GM18507 (cell line): ENCODE measurements at places on chromosomes 2 and 18.

GRCh38 chr18:59818769-59819168 lies 81.0 kb upstream of the PMAIP1 start:
- no peak for DNase-seq

DNA sequence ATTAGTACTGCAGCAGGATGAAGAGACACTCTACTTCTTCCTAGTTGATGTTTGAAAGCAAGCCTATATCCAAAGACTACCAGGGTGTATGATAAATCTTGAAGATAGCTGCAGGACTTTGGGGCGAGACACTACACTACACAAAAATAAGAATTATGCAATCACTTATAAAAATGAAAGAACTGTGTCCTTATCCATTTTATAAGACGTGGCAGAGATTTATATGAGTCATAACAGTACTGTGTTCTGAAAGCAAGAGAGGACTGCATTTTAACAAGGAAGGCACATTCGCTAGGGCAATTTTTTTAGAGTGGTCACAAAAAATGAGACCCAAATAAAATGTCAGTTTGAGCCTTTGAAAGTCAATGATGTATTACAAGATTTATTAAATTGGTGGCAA lies 617.0 kb upstream of the LINC00305 start:
- DNase-seq: no peak

GRCh38 chr2:199975273-199975895 lies 20.0 kb downstream of the MAIP1 start:
- DNase-seq: no peak

DNA sequence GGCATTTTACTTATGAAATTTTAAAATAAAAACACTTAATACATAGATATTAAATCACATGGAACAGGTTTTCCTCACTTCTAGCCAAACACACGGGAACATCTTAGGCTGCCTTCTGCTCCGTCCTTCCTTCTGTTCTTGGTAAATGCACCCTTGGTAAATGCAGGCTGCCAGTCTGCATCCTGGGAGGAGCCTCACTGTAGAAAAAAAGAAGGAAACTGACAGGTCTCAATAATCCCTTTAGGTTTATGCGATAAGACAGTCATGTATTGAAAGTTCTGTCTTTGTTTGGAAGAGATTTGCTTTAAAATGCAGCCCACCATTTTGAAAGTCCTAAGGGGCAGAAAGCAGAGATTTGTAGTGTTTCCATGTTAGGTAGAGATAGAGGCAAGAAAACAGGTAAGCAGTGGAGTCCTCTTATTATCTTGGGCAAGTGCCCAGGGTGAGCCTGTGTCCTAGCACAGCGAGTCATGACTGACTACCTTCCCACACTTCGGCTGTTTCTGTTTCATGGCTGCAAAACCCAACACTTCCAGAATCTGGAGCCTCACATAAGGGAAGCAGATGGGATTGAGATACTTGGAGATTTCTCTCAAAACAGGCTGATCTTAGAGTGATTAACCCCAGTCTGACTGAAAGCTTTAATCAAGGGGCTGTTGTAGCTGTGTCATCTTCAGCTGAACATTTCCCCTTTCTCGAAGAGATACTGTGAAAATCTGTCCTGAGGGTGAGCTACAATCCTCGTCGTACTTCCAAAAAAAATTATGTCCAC lies 131.4 kb upstream of the MAP3K20 start:
- no peak for DNase-seq

DNA sequence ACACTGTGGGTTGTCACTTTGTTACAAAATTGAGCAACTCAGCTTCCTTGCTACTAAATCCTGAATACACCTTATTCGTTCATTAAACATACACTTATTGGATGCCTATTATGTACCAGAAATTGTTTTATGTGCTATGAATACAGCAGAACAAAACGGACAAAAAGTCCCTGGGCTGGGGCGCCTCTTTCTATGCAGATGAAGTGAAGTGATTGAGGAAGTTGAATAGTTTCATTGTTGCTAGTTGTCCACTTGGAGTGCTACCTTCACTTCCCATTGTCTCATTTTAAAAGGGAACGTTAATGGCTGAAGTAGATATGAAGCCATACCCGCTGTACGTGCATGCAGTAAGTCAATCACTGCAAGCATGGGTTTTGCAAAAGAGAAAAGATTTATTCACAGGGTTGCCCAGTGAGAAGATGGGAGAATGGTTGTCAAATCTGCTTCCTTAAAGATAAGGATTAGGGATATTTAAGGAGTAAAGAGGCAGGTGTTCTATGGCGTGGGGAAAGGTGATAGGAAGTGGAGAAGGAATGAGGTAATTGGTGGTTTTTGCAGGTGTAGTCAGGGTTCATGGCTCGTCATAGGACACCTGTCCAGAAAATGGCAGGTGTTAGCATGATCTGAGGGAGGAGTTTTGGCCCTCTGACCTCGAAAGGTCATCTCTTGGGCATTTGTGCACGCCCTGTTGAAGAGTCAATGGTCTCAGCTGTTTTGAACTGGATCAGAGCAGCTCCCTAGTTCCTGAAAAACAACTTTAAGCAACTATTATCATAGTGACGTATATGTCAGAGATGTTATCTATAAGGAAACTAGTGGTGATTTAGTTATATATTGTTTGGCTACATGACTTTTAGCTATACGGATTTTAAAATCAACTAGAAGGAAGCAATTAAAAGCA lies 23.5 kb downstream of the TRPM8 start:
- DNase-seq: no peak

- DNase-seq: no peak
These were observed 305.5 kb upstream of the KYNU start for GRCh38 chr2:142571934-142572333.

GRCh38 chr2:194602750-194603149 lies 1054.3 kb upstream of the SLC39A10 start:
- no peak for DNase-seq
